ENCODE measurements at places on chromosomes 5 and 9.

GRCh38 chr5:176754376-176754973, 55.9 kb upstream of the UNC5A start:
- DNase-seq, result no peak

DNA sequence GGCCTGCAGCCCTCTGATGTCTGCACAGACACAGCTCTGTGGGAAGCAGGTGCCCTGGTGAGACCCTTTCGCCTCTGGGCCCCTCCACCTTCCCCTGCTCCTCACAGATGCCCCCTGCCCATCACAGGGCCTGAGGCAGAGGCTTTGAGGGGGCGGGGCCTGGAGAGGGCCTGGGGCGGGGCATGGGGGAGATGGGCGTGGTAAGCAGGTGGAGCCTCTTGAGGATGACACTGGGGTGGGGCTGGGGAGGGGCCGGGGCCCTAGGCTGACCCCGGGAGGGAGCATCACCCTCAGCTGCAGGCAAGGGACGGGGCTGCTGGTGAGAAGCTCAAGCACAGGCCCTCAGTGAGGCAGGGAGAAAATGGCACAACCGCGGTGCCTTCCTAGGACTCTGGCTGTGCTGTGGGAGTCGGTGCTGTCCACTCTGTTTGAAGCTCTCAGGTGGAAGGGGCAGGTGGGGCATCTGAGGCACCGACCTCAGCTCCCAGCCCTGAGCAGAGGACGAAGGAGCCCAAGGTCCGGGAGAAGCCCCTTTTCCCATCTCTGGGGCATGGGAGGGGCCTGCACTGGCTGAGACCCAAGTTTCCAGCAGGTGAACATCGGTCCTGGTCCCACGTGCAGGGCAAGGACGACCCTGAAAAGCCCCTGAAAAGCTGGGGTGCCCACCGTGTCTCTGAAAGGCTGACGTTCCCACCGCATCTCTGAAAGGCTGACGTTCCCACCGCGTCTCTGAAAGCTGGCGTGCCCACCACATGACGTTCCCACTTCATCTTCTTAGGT, 17.5 kb upstream of the SLC9A3 start:
- DNase-seq, result no peak

GRCh38 chr5:65989158-65989557, 62.8 kb downstream of the ERBIN start:
- DNase-seq, result no peak

- no peak for DNase-seq
Observed at GRCh38 chr9:78436873-78437272, 139.9 kb downstream of the PSAT1 start.

- no peak for DNase-seq
Observed at GRCh38 chr5:128273736-128274135, 190.2 kb downstream of the SLC12A2 start.
